ENCODE measurements at places on chromosomes 2 and 18. TPM values are rescaled to one million over a fixed set of nuclear protein-coding genes. Genes with fewer than 3 reads are reported as not detected.

The TBC1D8 gene
- total RNA-seq, result 139 TPM

The KIAA2012 gene
- not detected for total RNA-seq

The MYO7B gene
- total RNA-seq, result 0.15 TPM

The ROCK1 gene
- total RNA-seq, result 36.2 TPM

The HRH4 gene
- total RNA-seq, result not detected

The ANXA4 gene
- 183 TPM for total RNA-seq

The KCNE4 gene
- total RNA-seq, result 0.21 TPM

The PRKRA gene
- total RNA-seq, result 59.4 TPM

The CD8A gene
- 0.41 TPM for total RNA-seq

The RGPD3 gene
- 0.31 TPM for total RNA-seq

The ZNF521 gene
- total RNA-seq, result 0.15 TPM

The PLGLB2 gene
- not detected for total RNA-seq

The CYP26B1 gene
- 12.3 TPM for total RNA-seq

The SGO2 gene
- total RNA-seq, result 34.0 TPM

The NYAP2 gene
- total RNA-seq, result not detected

The LINC00305 gene
- not detected for total RNA-seq

All from Panc1 (cell line).